ENCODE measurements at places on chromosomes 5 and 9. TPM values are rescaled to one million over a fixed set of nuclear protein-coding genes. Genes with fewer than 3 reads are reported as not detected.

Gene BSPRY
- total RNA-seq, result not detected

Gene OR2S2
- total RNA-seq, result not detected

Gene TXNDC8
- not detected for total RNA-seq

Gene RETREG1
- 0.92 TPM for total RNA-seq

Gene ARHGEF37
- total RNA-seq, result 0.57 TPM

Gene SLC34A1
- not detected for total RNA-seq

Gene GPX8
- 105 TPM for total RNA-seq

Gene TMC1
- total RNA-seq, result 0.43 TPM

Gene APC
- 32.4 TPM for total RNA-seq

Gene TMEM252
- total RNA-seq, result not detected

Gene GRIN3A
- not detected for total RNA-seq

Gene OR13C4
- total RNA-seq, result not detected

Gene SPINK1
- not detected for total RNA-seq

Gene ADGRD2
- not detected for total RNA-seq

Gene ADAMTS16
- total RNA-seq, result 0.18 TPM

Gene C5orf46
- total RNA-seq, result not detected

Gene NPR3
- total RNA-seq, result 422 TPM

Gene PRR16
- 4.0 TPM for total RNA-seq

Gene DAB2IP
- 7.5 TPM for total RNA-seq

Gene CBY3
- total RNA-seq, result not detected

Gene HNRNPA0
- 13.8 TPM for total RNA-seq

Gene C9orf50
- total RNA-seq, result 0.18 TPM

Gene PCDHA5
- total RNA-seq, result 0.09 TPM

Gene MCTP1
- 4.7 TPM for total RNA-seq

Gene ZNF300
- 4.6 TPM for total RNA-seq

Gene PCDHA7
- total RNA-seq, result 0.57 TPM

Gene IFNK
- total RNA-seq, result not detected

Gene FBP2
- total RNA-seq, result not detected

Gene FABP6
- not detected for total RNA-seq

Gene HMGCS1
- total RNA-seq, result 139 TPM

Gene SPINK4
- total RNA-seq, result 0.74 TPM

Gene TBC1D13
- total RNA-seq, result 10.2 TPM

Gene KIF24
- total RNA-seq, result 0.55 TPM

Gene SFXN1
- 74.4 TPM for total RNA-seq

Gene C5orf22
- total RNA-seq, result 15.3 TPM

Data from smooth muscle cell of bladder (primary cell).